ENCODE measurements at places on chromosomes 7 and 10. TPM values are rescaled to one million over a fixed set of nuclear protein-coding genes. Genes with fewer than 3 reads are reported as not detected.

The NKX2-3 gene
- total RNA-seq = not detected

The AKR1C8 gene
- not detected for total RNA-seq

The FANK1 gene
- 4.3 TPM for total RNA-seq

The GRID2IP gene
- 0.35 TPM for total RNA-seq

The TBXAS1 gene
- total RNA-seq = 38.4 TPM

The SLIT1 gene
- total RNA-seq = 0.20 TPM

The NYAP1 gene
- 0.55 TPM for total RNA-seq

The GOLGA7B gene
- 1.9 TPM for total RNA-seq

The PVRIG gene
- 0.41 TPM for total RNA-seq

The SCRN1 gene
- total RNA-seq = 25.5 TPM

The RTKN2 gene
- total RNA-seq = 5.7 TPM

The TMEM130 gene
- total RNA-seq = 0.81 TPM

The NUTM2E gene
- not detected for total RNA-seq

The CARD11 gene
- total RNA-seq = 4.7 TPM

The TAS2R41 gene
- total RNA-seq = not detected

The KLF14 gene
- not detected for total RNA-seq

The C1QL3 gene
- total RNA-seq = not detected

The LAMB1 gene
- total RNA-seq = 187 TPM

The KDM7A gene
- 20.0 TPM for total RNA-seq

The DHX32 gene
- total RNA-seq = 31.0 TPM

The PRR15 gene
- 0.15 TPM for total RNA-seq

The PARP12 gene
- total RNA-seq = 68.2 TPM

Data from left lung (tissue), 14 donors.